ENCODE measurements at places on chromosomes 4 and X.

- DNase-seq, result no peak
These were observed 82.4 kb downstream of the MTNR1A start for GRCh38 chr4:186472948-186473347.

- DNase-seq, result no peak
These were observed 65.4 kb downstream of the SPRY1 start for GRCh38 chr4:123462007-123462406.

GRCh38 chr4:79991601-79992000, 81.4 kb downstream of the ANTXR2 start:
- no peak for DNase-seq

DNA sequence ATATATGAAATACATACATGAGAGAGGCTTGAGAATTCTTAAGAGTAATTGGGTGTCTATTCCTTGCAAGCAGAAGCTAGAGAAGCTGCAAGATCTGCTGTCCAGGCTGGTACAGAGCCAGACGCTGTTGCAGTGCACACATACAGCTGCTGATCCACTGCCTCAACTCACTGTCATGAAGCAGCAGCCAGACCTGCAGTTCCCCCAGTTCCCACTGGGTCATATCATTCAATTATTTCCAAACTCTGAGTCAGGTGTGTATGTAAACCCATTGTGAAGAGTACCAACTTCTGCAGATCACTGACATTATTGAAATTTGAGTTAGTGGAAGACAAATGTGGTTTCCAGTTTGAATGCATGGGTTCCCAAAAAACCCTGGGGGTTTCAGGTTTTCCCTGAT, 1212.8 kb upstream of the ADGRL3 start:
- no peak for DNase-seq

GRCh38 chr4:108044951-108045686, 55.4 kb downstream of the HADH start:
- no peak for DNase-seq

GRCh38 chrX:25968920-25969319, 169.2 kb upstream of the MAGEB18 start:
- no peak for DNase-seq

GRCh38 chr4:88746206-88746605, 48.6 kb upstream of the NAP1L5 start:
- DNase-seq, result no peak

DNA sequence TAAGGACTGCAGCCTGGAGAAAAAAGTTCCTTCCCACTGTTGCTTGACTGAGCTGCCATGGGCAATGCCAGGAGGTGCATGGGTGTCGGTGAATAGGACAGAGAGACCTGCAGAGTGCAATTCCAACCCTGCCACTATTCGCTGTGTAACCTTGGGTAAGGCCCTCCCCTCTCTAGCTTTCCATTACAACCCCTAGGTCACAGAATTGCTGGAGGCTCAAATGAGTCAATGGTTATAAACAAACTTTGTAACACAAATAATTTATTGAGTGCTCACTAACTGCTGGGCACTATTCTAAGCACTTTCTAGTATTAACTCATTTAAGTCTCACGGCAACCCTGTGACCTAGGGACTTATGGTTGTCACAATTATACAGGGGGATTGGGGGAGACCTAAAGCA, 37.8 kb downstream of the PJA1 start:
- DNase-seq, result no peak

DNA sequence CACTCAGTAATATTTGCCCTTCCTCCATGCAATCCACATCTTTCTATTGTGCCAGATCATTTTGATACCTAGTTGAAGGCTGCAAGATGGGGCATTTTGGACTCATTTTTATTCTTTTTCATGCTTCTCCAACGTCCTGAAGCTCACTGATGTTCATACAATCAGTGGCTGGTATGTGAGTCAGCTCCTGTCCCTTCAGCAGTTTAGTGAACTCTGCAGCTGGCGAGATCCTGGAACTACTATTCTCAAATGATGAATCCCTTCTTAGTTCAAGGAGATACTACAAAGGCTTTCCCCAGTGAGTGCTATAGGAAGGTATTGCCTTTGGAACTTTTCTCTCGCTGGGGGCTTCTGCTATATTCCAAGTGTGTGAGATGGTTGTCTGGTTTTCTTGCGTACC, 9.6 kb upstream of the CCDC149 start:
- no peak for DNase-seq

GRCh38 chrX:69024931-69025330, 140.3 kb downstream of the PJA1 start:
- DNase-seq, result no peak

Data from activated CD4-positive, alpha-beta T cell treated with anti-CD3 and anti-CD28 coated beads, Interleukin-2, amount 50 U/mL, for 4 hours (primary cell).